ENCODE measurements at places on chromosomes 16 and 17. TPM values are rescaled to one million over a fixed set of nuclear protein-coding genes. Genes with fewer than 3 reads are reported as not detected.

Gene KRTAP9-2
- not detected for total RNA-seq

- no peak for DNase-seq
Observed at GRCh38 chr17:15180121-15180561, 85.0 kb downstream of the PMP22 start.

DNA sequence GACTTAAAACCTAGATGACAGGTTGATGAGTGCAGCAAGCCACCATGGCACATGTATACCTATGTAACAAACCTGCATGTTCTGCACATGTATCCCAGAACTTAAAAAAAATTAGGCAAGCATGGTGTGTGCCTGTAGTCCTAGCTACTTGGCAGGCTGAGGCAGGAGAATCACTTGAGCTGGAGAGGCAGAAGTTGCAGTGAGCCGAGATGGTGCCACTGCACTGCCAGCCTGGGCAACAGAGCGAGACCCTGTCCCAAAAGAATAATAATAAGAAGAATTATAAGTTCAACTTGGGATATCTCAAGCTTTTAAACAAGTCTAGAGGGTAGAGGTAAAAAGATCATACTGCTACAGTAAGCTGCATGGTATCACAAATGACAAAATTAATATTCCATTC lies 9.8 kb downstream of the CDC6 start:
- DNase-seq: no peak

GRCh38 chr16:57345021-57345420 lies 13.6 kb upstream of the CCL22 start:
- DNase-seq: no peak

Gene WSCD1
- 1.9 TPM for total RNA-seq

DNA sequence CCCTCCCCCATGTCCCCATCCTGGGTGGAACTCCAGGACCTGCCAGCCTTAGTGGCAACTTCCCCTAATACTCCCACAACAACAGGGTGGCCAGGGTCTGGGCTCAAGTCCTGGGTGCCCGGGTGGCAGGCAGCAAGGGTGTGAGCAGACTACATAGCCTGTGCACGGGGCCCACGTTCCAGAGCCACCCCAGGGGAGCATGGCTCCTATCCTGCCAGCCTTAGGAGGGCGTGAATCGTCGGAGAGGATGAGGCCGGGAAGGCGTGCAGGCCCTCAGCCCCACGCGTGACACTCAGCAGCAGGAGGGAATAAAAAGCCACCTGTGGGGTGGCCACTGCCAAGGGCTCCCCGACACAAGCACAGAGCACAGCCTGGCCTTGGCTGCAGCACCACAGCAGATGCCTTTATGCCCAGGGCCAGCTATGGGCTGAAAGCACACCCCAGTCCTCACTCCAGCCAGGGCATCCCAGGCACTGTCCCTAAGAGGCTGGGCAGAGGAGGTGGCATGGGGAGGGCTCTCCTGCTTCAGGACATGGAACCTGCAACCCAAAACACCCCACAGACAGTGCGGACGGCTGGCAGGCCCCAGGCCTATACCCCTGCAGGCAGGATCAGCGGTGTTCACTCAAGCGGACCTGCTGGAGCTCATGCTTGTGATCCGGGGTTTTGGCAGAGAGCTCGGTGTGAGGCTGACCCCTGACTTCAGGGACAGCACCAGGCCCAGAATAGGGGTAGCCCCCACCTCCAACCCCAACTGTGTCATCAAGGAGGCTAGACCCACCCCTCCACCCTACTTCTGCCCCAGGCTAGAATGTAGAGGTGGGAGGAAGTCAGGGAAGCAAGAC lies 2.7 kb downstream of the BCAR1 start:
- no peak for DNase-seq

DNA sequence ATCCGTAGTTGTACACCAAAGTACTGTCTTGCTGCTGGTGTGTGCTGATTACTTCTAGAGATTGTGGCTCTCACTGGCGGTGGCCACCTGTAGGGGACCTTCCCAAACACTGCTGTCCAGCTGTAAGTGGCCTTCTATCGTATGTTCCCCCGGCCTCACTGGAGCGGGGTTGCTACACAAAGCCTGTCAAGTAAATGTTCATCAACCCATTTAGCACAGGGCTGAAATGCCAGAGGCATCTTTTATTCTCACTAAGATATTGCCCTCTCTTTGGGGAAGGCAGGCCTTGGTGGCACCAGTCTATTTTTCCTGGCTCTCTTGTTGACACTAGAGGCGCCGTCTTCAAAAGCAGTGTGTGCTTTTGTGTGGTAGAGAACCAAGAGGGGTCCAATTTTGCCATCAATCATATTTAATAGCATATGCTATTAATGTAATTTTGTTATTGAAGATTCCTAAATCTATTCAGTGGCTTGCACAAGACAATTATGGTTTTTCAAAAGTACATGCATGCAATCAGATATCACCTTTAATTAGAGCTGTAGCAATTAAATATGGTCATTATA lies 514.4 kb upstream of the SALL1 start:
- no peak for DNase-seq

DNA sequence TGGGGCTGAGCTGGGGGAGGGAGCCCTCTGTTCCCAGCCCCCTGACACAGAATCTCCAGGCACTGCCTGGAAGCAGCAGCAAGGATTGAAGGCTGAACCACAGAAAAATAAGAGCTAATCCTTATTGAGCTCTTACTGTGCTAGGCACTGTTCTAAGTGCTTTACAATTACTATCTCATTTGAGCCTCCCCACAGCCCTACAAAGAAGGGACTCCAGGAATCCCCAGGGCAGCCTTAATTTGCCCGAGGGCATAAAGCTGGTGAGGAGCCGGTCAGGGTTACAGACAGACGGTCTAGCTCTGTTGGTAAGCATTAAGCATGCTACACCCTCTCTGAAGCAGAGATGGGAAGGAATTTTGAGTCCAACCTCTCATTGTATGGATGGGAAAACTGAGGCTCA lies 7.0 kb downstream of the SAMD14 start:
- DNase-seq: no peak

- DNase-seq: no peak
Observed at GRCh38 chr16:22323173-22323958, 26.2 kb downstream of the POLR3E start.

Gene NKIRAS2
- total RNA-seq: 17.5 TPM

Gene RCVRN
- 0.86 TPM for total RNA-seq

DNA sequence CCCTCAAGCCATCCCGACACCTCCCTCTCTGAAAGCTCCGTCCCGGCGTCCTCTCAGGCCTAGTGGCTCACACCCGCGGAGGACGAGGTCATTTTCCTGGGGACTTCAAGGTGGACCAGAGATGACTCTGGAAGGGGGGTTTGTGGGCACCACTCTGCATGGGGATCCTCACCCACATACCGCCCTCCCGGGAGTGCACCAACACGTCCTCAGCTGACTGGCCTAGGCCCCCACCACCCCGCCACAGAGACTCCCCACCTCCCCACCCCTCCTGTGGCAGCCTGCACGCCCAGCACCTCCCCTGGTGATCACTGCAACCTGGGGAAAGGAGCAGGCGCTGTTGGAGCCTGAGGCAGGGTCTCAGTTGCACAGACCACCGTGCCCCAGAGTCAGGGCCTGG lies 2.4 kb upstream of the SOX8 start:
- no peak for DNase-seq

- DNase-seq: no peak
Observed at GRCh38 chr17:51668155-51668962, 408.0 kb downstream of the UTP18 start.

GRCh38 chr16:15835136-15835878 lies 21.5 kb downstream of the MYH11 start:
- DNase-seq: no peak

DNA sequence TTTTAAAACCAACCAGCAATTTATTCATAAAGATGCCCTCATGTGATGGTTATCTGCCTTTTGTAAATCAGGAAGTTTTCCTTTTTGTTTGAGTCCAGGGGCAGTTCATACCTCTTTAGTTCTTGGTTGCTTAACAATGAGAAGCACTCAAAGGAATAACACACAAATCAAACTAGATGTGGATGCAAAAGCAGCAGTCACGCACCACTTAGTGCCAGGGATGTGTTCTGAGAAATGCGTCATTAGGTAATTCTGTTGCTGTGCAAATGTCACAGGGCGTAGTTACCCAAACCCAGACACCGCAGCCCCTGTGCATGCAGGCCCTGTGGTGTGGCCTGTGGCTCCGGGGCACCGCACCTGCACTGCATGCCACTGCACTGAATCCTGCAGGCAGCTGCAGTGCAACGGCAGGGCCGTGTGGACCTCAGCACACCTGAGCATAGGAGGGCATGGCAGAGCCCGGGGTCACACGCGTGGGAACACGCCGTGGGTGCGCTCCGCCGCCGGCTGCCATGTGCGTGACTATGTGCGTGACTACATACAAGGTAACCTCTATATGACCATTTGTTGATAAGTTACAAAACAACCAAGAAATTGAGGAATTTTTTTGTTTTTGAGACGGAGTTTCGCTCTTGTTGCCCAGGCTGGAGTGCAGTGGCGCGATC lies 39.6 kb downstream of the PKD1 start:
- no peak for DNase-seq

DNA sequence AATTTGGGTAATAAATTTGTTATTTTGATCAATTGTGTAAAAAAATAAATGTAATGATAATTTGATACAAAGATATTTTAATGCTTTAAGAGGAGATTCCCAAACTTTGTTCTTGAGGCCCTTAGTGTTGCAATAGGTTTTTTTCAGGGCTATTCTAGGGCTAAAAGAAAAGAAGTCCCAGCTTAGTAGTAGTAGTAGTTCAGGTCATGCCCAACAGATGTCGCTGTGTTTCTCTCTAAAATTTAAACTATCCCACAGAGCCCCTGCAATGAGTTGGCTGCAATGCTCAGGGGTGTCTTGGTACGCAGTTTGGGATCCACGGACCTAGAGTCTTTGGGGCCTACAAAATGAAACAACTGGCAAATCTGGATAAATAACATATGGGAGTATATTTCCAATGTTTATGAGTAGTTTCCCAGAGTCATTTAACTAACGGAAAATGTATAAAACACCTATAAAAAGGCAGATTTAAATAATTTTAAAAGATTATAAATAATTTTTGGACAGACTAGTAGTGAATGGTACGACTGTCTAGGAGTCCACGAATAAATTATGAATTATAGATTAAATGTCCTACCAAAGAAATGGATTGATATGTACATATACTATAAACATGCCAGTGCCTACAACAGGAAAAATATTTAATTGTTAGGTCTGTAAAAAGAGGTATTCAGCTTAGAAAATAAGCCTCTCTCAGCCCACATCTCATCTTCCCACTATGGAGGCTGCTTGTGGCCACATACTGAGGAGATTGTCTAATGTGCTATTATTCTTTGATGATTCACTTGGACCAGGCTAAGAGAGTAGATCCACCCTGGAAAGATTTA lies 228.5 kb upstream of the PMFBP1 start:
- no peak for DNase-seq

Gene ALOX15B
- not detected for total RNA-seq

Gene MYH3
- 4.3 TPM for total RNA-seq

GRCh38 chr16:25575363-25575762 lies 116.4 kb upstream of the HS3ST4 start:
- no peak for DNase-seq

GRCh38 chr16:16075488-16076422 lies 126.3 kb downstream of the ABCC1 start:
- no peak for DNase-seq

- no peak for DNase-seq
Observed at GRCh38 chr16:21268236-21268635, 9.9 kb downstream of the CRYM start.

- no peak for DNase-seq
Observed at GRCh38 chr17:9028202-9028987, 7.1 kb downstream of the NTN1 start.

DNA sequence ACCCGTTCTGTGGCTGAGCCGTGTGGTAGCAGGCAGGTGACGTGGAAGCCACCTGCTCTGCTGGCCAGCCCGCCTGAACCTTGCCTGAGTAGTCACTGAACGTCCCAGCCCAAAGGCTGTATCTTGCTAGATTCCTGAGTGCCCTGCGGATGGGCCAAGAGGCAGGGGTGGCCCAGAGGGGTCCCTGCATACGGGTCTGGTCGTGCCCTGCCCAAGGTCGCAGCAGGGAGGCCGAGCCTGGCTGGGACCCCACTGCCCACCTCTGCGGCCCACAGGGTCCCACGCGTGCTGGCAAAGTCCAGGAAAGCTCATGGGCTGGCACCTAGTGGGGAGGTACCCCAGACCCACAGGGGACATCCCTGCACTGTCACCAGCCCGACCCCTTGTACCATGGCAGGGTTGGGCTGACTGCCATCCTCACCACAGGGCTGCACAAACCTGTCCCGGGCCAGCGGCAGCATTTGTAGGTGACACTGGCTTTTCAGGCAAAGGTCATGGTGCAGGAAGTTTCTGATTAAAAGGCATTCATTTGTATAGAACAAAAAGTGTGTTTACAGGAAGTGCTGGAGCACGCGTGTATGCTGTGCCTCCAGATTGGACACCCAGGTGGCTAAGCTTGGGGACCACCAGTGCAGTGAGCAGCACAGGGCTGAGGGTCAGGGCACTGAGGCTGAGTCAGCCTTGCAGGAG lies 45.1 kb upstream of the ZC3H18 start:
- DNase-seq: no peak

- no peak for DNase-seq
Observed at GRCh38 chr16:68332411-68333121, 21.7 kb downstream of the PRMT7 start.

Gene HSF5
- total RNA-seq: 0.94 TPM

- no peak for DNase-seq
Observed at GRCh38 chr16:1371054-1371978, 19.6 kb downstream of the GNPTG start.

GRCh38 chr16:17224879-17225281 lies 245.9 kb downstream of the XYLT1 start:
- DNase-seq: peak; percentile 66

- DNase-seq: peak; percentile 43
Observed at GRCh38 chr16:4316108-4316863, 419 bp downstream of the GLIS2 start.

DNA sequence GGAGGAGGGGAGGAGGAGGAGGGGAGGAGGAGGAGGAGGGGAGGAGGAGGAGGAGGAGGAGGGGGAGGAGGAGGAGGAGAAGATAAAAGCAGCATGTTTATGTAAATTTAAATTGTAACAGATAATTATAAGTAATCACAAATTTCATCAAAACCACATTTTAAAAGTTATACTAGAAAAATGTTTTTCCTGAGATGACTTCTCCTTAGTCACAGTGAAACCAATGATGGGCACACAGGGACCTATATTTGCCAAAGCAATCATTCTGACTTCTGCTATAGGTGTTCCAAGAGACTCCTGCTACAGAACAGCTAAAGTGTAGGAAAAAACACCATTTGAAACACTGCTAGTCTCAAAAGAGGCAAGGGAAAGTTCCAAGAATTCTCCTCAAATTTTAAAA lies 66.4 kb downstream of the CEP95 start:
- DNase-seq: no peak

DNA sequence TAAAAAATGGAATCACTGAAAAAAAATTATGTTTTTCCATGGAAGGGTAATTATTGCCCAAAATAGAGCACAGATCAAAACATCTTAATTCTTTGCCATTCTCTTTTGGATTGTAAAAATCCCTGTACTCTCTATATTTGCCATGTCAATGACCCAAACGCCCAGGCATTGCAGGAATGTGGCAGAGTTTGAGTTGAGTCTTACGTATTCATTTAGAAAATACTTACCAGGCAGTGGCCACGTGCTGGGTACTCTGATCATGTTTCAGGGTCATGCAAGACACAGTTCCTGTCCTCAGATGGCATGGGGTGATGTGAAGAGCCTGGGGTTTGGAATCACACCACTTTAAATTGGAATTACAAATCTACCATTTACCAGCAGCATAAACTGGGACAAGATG lies 267.7 kb downstream of the ABCC12 start:
- no peak for DNase-seq

Gene RILP
- 5.1 TPM for total RNA-seq

GRCh38 chr17:53012364-53012763 lies 810.4 kb upstream of the KIF2B start:
- no peak for DNase-seq

Gene ZNF213
- total RNA-seq: 5.1 TPM

All from natural killer cell (primary cell).